Skeletal muscle cell (primary cell): ENCODE measurements at places on chromosomes 7 and 10.

- DNase-seq: no peak
Observed at GRCh38 chr7:113813471-113813870, 105.3 kb downstream of the PPP1R3A start.

GRCh38 chr10:71604324-71605018 is 115.1 kb downstream of the C10orf105 start:
- no peak for DNase-seq

DNA sequence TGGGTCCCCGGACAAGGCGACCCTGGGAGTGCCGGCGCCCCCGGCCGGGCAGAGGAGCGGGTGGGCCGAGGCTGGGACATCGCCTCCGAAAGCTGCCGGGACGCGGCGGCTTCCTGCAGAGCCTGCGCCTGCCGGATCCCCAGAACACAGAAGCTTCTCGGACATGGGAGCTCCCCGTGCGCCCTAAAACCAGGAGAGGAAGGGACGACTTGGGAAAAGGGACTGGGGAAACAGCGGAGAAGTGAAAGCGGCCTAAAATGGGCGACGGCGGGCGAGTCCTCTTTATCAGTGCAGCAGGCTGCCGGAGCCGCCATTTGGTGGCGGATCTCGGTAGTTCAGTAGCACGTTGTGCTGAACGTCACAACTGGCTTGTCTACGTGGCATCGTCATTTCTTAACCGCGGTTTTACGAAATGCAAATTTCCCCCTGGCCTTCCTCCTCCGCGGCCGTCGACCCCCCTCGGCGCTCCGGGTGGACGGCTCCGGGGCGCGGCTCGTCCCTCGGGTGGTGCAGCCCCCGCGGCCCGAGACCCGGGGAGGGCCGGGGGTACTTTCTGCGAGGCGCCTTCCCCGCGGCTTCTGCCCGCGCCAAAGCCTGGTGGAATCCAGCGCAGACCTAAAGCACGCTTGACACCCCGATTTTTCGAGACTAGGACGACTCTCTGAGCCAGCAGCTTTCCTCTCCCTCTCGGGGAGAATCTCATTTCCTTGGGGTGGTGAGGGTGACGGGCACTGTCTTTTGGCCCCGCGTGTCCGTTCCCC is 9.9 kb upstream of the SPAG6 start:
- no peak for DNase-seq

GRCh38 chr10:129105266-129105665 is 361.8 kb upstream of the MGMT start:
- no peak for DNase-seq

DNA sequence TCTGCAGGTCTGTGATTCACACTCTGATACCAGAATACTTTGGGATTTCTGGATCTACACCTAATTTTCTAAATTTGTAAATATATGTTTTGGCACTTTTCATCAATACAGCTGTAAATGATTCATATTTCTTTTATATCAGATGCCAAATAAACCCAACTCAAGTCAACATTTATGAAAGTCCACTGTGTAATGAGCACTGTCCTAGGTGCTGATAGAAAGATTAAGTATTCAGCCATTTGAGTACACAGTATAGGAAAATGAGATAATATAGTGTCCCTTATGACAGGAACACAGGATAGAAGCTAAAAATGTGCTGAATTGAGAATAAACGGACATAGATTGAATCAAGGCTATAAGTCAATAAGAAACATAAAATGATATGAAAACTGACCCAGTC is 6.4 kb downstream of the ANXA7 start:
- no peak for DNase-seq

DNA sequence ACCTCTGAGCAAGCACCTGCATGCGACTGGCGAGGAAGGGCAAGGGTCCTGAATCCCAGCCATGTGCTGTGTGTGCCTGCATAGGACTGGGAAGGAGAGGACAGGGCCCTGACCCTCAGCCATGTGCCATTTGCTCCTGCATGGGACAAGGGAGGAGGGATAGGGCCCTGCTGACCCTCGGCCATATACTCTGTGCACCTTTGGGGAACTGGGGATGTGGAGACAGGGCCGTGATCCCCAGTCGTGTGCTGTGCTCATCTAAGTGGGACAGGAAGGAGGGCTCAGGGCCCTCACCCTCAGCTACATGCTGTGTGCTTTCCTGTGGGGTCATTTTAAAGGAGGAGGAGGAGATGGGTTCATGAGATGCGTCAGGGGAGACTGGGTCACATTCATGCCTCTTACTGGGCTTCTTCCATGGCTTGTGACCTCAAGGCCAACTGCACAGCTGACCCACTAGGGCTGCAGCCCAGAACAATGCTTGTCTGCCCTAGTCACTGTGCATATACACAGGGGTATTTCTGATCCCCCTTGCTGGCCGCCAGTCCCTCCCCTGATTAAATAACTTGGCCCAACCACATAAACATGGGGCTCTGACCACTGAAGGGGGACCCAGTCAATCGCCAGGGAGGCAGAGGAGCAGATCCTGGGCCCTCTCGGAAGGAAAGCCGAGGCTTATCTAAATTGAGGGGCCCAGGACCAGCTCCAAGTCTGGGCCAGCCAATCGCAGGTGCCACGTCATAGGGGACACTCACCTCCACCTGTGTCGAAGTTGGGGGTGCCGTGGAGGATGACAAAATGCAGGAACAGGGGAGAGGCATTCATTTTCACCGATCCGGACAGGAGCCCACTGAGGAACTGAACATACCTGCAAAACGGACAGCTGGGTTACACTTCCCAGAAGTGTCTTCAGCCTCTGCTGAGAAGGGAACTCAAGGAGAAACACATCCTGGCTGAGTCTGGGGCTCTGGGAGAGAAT is 167.3 kb downstream of the TNS3 start:
- no peak for DNase-seq

GRCh38 chr10:7443036-7443435 is 32.2 kb upstream of the SFMBT2 start:
- DNase-seq: no peak

- no peak for DNase-seq
Observed at GRCh38 chr7:55060636-55061022, 41.8 kb downstream of the EGFR start.

GRCh38 chr10:76618171-76618570 is 1019.4 kb downstream of the KCNMA1 start:
- DNase-seq: no peak

DNA sequence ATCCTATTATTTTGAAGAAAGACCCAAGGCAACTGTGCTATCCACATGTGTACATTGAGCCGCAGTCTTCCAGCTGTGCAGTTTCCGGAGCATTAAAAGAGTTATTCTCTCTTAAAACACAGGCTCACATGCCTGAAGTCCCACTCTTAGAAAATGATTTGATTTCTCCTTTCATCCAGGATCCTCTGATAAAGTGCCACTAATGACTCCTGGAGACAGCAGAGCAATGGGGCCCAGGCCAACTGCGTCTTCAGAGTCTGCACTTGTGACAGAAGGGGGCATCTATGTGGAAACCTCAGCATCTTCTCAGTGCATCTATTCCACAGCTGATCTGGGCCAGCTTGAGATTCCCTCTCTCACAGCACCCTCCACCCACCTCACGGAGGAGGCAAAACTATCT is 482.1 kb upstream of the AKR1E2 start:
- no peak for DNase-seq

DNA sequence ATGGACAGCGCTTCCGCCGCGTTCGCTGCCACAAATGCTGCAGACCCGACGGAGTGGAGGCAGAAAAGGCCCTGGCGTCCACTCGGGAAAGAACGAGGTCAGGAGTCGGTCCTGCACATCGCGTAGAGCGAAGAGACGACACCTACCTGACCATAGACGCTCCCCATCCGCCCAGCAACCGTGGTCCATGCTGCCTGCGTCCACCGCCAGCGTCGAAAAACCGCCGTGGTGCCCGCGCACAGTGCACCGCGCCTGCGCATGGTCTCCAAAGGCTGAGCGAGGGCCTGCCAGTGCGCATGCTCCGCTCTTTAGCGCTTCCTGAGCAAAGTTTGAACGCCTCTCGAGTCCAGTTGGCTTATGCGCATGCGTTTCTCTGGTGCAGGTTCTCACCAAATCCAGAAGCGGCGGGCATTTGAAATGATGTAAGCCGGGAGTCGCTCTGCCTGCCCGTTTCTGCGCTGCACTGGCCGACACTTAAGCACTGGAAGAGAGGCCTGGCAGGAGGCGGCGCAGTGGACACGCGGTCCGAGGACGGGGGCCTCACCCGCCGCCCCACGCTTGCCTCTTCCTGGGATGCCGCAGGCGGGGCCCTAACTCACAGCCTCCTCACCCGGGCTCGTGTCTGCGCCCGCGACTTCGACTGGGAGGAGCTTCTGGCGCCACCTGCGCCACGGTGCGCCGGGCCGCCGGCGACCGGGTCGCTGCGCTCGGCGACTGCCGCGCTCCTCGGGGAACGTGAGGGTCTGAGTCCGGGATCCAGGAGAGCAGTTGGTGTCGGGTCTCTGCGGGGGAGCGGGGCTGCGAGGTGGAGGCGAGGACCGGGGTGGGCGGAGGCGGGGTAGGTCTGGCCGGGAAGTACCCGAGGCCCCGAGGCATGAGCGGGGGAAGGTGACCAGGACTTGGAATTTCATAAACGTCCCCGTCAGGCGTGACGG is at the start of gene FAM24B:
TSS of gene FAM24B (minus strand) at position 243 of the 935 bp plus-strand sequence. CDS start 29,066 bp downstream, outside the sequence.
- peak; percentile 91 for DNase-seq

DNA sequence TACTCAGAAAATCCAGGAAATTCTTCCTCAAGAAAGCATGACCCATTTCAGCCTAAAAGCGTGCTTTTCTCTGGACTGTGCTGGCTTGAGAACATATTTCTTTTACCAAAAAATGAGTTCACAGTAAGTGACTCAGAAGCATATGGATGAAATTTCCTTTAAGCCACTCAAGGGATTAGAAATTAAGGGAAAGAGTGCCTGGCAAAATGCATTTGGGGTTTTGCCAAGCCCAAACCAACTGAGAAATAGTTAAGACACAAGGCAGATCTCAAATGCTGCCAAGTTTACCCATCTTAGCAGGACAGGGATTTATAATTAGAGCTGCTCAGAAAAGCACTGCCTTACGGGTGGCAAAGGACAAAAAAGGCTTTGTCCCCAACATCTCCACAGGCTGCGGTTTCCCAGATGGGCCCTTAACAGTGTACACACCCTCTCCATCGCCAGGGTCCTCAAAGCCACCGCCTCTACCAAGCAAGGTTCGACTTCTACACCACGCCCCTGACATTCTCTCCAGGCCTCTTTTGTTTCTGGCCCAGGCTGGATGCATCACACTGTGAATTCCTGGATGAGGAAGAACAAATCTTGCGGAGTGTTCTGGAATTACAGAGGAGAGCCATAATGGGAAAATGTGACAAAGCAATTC is 30.1 kb upstream of the CDHR3 start:
- peak; percentile 75 for DNase-seq

DNA sequence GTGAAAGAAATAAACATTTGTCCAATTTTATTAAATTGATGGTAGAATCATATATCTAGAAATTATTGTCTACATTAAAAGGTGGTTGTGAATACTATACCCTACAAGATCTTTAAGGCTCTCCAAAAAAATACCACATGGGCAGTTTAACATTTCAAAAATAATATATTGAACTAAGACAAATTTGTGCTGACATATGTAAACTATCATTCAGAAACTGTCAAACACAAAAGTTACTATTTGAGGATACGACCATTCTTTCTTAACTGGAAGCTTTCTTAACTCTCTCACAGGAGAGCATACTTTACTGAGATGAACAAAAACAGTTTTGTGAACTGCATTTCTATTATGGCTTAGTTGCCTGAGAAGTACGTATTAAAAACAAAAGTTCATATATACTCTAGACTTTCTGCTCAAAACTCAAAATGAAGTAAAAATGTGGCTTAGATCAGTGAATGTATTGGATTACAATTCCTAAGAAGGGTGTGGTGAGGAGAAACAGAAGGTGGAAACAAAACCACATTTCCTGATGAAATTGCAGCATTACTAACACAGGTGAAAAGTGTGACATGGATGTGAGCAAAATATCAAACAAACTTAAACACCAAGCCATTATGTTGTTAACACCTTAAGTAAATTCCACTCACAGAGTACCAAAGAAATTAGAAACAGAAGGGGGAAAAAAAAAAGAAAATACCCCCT is 138.5 kb downstream of the SEMA3A start:
- no peak for DNase-seq

DNA sequence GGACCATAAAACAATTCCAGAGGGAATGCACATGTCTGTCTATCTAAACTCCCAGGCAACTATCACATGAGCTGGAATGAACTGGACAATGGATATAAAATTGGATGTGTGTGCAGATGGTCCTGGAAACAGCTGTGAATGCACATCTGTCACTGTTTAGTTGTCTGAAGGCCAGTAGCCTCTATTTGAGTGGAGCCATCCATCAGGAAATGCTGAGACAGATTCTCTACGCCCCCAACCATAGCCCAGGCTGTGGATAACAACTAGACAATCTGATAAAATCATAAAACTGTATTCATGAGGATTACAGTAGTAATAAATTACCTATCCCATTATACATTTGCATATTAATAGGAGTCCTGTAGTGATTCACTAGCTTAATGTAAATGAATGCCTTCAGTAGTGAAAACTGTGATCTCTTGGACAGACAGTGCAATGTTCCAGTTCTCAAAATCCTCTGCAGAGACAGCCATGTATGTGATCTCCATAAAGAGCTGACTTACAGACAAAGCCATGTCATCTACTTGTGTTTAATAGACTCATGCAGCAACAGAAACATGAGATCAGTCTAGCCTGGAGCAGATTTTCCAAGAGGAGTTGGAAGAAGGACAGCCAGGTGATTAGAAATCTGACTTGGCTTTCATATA is 907.6 kb downstream of the KCNMA1 start:
- DNase-seq: no peak

GRCh38 chr10:48943096-48943495 is 3.5 kb upstream of the LRRC18 start:
- no peak for DNase-seq
